Small intestine (tissue), 16 donors: ENCODE measurements at places on chromosomes 7 and 10.
A peak's percentile ranks its signal among the peaks of the same experiment; 100 is the strongest.

GRCh38 chr10:14821635-14822375 lies 16.0 kb downstream of the CDNF start:
- DNase-seq = no peak

GRCh38 chr7:54847921-54848320 lies 88.9 kb upstream of the SEC61G start:
- DNase-seq = no peak

- no peak for DNase-seq
Observed at GRCh38 chr7:157980774-157981173, 606.8 kb downstream of the PTPRN2 start.

- DNase-seq = no peak
Observed at GRCh38 chr7:87146740-87147386, 5.4 kb upstream of the DMTF1 start.

DNA sequence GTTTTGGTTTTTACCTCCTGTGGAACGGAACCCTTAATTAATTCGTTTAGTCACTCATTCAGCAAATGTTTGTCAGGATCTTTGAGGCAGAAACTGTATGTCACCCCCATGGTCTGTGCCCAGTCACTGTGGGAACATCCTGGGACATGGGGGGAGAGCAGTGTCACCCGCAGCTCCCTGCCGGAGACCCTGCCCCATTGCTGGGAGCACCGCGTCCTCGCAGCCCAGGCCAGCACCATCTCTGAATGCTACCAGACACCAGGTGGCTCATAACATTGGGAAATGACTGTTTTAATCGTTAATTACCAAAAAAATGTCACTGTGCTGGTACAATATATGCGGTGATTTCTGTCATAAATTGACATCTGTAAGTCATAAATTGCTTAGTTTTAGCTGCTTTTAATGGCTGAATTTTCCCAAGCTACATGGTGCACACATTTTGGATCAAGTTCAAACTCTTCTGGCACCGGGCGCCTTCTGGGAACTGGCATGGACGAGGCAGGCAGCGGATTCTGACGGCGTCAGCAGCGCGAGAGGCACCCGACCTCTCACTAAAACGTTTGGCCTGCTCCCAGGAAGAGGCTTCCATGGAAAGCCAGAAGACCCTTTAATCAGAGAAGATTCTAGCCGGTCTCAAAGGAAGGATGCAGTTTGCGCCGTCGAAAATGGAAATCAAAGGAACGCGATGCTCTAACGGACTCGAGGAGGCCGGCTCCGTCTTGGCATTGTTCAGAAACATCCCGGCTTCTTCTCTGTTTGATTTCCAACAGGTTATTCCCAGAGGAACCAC lies 184.2 kb downstream of the ADARB2 start:
- no peak for DNase-seq

- no peak for DNase-seq
Observed at GRCh38 chr7:50752422-50752821, 30.3 kb downstream of the GRB10 start.

- DNase-seq = no peak
Observed at GRCh38 chr10:11588873-11589574, 22.4 kb downstream of the USP6NL start.

DNA sequence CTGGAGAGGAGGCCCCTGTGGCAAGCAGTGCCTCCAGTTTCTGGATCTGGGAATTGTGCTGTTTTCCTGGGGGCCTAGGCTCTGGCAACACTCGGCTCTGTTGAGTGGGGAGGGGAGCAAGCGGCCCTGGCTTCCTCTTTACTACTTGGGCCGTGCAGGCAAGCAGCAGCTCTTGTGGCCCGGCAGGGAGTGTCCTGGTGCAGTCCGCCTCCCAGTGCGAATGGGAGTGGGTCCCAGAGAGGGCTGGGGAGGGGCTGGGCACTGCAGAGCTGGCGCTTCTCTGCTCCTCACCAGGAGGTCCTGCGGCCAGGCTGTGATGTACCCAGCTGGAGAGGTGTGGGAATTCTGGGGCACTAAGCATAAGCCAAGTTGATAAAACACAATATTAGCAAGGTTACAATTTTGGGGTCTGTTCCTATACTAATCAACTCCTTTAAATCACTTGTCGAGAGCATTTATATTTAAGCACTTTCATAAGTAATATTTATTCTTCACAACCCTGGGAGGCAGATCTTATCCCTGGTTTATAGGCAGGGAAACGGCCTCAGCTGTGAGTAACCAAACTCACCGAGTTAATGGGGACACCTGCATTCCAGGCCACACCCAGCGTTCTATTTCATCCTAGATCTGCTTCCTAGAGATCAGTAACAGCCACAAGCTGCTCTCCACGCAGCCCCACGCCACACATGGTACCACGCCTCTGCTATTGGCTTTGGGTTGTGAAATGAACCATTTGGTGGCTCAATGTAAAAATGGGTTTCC lies 183.4 kb upstream of the PLXNA4 start:
- no peak for DNase-seq

DNA sequence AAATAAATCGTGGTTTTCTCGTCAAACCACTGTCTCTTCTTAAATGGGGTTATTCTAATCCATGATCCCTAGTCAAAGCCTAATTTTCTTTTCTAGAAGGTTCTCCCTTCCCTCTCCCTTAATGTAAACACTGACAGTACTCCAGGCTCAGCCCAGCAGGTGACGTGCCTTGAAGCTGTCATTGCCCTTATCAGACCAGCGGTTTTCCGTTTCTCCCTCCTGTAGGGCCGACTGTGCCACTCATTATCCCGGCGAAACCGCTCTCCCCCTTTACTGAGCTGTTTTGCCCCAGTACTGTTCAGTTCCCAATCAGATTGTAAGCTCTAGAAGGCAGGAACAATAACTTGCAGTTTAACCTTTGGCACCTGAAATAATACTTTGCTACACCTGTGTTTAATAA lies 153.5 kb upstream of the RHEB start:
- peak; percentile 71 for DNase-seq
